CD4-positive, alpha-beta T cell treated with Interleukin-6 at 100 ng/mL for 8 hours (primary cell): ENCODE measurements at places on chromosomes 4 and X.

DNA sequence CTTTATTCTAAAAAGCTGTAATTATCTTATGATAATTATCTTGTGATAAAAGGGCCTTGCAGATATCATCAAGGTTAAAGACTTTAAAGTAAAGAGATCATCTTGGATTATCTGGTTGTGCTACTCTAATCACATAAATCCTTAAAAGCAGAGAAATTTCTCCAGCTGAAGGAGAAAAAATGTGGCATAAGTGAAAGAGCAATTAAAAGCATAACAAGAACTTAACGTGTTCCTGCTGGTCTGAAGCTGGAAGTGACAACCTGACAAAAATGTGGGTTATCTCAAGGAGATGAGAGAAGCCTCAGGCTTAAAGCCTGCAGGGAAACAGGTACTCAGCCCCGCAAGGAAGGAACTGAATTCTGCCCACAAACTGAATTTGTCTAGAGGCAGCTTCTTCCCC, 449.1 kb upstream of the NDST4 start:
- DNase-seq: no peak

- no peak for DNase-seq
These were observed 96.9 kb downstream of the TMEM47 start for GRCh38 chrX:34560180-34560579.

- DNase-seq: no peak
These were observed 646.5 kb upstream of the ACTRT1 start for GRCh38 chrX:128698573-128699181.

GRCh38 chrX:114675365-114675764, 91.5 kb downstream of the HTR2C start:
- no peak for DNase-seq

GRCh38 chrX:110519501-110519900, 160.9 kb downstream of the RTL9 start:
- DNase-seq: no peak

- DNase-seq: no peak
These were observed 171.3 kb upstream of the LCORL start for GRCh38 chr4:18192901-18193300.

GRCh38 chr4:84159762-84160161, 339.3 kb downstream of the NKX6-1 start:
- DNase-seq: no peak

GRCh38 chrX:118974908-118975671, 672 bp downstream of the LONRF3 start:
- peak; percentile 36 for DNase-seq

GRCh38 chr4:122639181-122639580, 18.3 kb upstream of the IL21 start:
- DNase-seq: no peak

- no peak for DNase-seq
These were observed 492.5 kb upstream of the INTU start for GRCh38 chr4:127140306-127140705.

- no peak for DNase-seq
These were observed 34.9 kb downstream of the STX18 start for GRCh38 chr4:4506961-4507360.

GRCh38 chrX:151974336-151975227, at the start of gene GABRE:
TSS of gene GABRE (minus strand) at chrX:151974676. CDS start at chrX:151974625, 51 bp downstream.
- no peak for DNase-seq

GRCh38 chr4:79357365-79357764, 31.5 kb upstream of the NAA11 start:
- DNase-seq: no peak

DNA sequence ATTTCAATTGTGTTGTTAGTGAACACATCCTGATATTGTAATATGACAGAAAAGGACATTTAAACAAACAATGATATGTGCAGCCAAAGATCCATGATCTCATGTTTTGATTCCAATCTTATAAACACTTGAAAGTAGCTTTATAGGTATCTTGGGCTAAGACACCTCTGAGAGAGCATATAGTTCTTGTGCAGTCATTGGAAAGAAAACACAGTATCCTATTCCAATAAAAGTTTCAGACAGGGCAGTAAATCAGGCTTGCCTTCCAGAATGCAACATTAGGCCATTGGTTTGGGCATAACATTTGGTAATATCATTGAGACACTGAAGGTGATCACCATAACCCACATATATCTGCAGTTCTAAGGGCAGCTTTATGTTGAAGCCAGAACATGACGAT, 188.3 kb upstream of the HCCS start:
- no peak for DNase-seq

- no peak for DNase-seq
These were observed 735.9 kb upstream of the TENM3 start for GRCh38 chr4:181507180-181507835.

GRCh38 chr4:106717091-106717490, 319.0 kb downstream of the DKK2 start:
- DNase-seq: no peak

DNA sequence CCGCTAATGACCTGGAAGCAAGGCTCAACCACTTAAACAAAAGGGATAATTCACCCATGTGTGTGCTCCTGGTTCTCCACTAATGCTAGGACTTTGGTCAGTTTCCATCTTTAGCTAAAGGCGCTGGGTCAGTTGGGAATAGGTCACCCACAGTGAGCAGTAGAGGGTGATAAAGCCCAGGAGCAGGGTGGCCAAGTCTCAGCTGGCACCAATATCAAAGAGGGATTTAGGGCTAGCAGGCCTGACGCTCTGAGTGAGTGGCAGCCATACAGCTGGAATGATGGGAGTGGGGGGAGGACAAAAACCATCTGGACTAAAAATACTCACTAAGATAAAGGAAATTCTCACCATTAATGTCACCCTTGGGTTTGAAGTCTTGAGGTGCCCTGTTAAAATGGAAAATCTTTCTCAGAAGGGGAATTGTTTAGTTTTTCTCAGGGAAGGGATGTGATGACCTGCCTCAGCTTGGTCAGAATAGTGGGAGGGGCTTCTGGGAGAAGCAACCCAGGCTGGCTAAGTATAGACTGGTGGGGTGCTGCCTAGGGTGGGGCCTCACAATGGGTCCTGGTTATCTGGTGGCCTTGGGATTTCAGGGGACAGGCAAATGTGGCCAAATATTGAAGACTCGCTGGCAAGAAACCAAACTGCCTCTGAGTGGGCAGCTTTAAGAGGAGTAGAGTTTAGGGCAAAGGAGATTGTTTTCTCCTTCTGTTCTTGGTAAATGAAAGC, 47.1 kb downstream of the TSC22D3 start:
- no peak for DNase-seq

GRCh38 chr4:38114386-38115150, 154.4 kb downstream of the PTTG2 start:
- no peak for DNase-seq

DNA sequence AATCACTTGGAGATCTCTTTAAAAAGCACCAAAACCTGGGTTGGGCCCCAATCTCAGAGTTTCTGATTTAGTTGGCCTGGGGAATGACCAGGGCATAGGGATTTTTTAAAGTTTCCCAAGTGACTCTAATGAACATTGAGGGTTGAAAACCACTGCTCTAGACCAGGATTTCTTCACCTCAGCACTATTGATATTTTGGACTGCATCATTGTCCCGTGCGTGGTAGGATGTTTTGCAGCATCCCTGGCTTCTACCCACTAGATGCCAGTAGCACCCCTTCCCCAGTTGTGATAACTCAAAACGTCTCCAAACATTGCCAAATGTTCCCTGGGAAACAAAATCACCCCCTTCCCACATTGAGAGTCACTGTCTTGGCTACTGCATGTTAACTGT, 61.8 kb downstream of the ATXN3L start:
- DNase-seq: no peak

GRCh38 chr4:159349332-159349731, 246.5 kb downstream of the RAPGEF2 start:
- no peak for DNase-seq

GRCh38 chr4:176902710-176903323, 110.1 kb upstream of the VEGFC start:
- no peak for DNase-seq

DNA sequence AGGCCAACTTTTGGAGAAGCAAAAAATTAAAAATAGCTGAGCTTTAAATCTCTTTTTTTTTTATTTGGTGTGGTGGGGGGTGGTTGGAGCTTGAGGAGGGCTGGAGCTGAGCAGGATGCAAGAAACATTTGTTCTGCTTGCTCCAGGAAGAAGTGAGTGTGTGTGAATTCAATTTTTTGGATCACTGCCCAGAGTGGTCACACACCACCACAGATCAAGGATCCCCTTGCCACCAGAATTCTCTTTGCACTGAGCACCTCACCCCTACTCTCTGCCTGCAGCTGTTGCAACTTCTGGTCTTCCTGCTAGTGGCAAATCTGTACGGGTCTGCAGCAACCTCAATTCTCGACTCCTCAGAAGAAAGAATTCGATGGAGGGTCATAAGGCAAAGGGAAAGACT, 19.9 kb upstream of the PLP1 start:
- no peak for DNase-seq

- DNase-seq: no peak
These were observed 9.8 kb downstream of the SRP72 start for GRCh38 chr4:56477192-56477702.

DNA sequence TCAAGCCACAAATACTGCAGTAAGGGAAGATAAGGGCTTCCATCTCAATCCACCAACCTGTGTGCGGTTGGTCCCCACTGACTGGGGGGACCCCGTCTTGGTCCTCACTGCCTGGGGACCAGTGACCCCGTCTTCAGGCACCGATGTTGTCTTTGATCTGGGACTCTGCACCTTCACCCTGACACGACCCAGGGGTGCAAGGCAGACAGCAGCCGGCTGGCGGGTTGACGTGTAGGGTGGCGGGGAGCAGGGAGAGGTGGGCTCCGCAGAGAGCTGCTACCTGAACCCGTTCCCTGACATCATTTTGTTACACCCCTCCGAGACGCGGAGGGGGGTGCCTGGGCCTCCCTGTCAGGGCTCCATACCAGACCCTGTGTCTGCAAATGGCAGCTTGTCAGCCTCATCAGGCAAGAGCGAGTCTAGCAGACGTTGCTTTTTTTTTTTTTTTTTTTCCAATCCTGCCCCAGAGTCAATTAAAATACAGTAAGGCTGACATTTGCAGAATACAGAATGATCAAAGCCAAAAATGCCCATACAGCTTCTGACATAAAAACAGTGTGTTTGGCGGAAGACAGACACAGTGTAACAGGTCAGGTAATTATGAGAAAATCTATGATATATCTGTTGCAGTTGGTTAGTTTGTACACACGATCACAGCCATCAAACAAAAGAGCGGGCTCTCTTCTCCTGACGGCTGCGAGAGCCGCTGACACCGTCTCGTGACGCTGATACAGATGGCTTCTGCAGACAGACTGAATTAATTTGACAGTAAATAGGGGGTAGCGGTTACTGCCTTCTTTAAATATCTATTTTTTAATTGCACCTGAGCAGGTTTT, 118.6 kb downstream of the CRLF2 start:
- DNase-seq: no peak

- DNase-seq: peak; percentile 36
These were observed 189.1 kb upstream of the RBPJ start for GRCh38 chr4:26131711-26132110.

DNA sequence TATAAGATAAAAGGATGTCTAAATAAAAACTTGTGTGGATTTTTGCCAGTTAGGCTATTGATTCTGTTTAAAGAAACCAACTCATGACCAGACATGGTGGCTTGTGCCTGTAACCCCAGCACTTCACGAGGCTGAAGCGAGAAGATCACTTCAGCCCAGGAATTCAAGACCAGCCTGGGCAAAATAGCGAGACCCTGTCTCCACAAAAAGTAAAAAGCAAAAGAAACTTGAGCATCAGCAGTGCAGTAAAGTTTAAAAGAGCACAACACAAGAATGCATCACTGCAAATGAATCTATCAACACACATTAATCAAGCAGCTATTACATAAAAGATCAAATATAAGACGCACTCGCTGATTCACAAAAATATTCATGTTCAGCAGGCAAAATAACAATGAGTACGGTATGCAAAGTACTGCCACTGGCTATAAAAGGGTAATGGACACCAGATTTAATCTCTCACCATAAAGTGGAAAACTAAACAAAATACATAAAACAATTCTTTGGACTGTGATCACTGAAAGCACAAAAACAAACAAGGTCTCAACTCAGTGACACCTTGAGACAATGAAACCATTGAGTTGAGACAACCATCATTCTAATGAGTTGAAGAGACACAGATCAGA, 41.3 kb downstream of the LRBA start:
- DNase-seq: no peak

GRCh38 chr4:113901994-113902787, 77.3 kb downstream of the ARSJ start:
- peak; percentile 80 for DNase-seq

GRCh38 chr4:87853108-87853507, 20.3 kb downstream of the MEPE start:
- no peak for DNase-seq
